ENCODE measurements at places on chromosomes 12 and 14. TPM values are rescaled to one million over a fixed set of nuclear protein-coding genes. Genes with fewer than 3 reads are reported as not detected.

The FSCB gene
- total RNA-seq = not detected

The FKBP3 gene
- 56.7 TPM for total RNA-seq

The GDF3 gene
- total RNA-seq = not detected

The OTX2 gene
- not detected for total RNA-seq

The C12orf60 gene
- total RNA-seq = 1.3 TPM

The SAMD4A gene
- total RNA-seq = 14.4 TPM

The KLRF1 gene
- total RNA-seq = not detected

The LRFN5 gene
- 2.9 TPM for total RNA-seq

The LPAR5 gene
- not detected for total RNA-seq

The NINJ2 gene
- 0.17 TPM for total RNA-seq

The MAX gene
- total RNA-seq = 28.2 TPM

The ZNF10 gene
- total RNA-seq = 2.1 TPM

The WNK1 gene
- total RNA-seq = 30.3 TPM

The LMO3 gene
- total RNA-seq = not detected

The GPR132 gene
- total RNA-seq = not detected

The MDGA2 gene
- under 0.01 TPM for total RNA-seq

The RFX4 gene
- not detected for total RNA-seq

The CIROP gene
- total RNA-seq = 0.45 TPM

The DNAJC22 gene
- 9.1 TPM for total RNA-seq

The TTC9 gene
- under 0.01 TPM for total RNA-seq

The CAPZA3 gene
- total RNA-seq = not detected

The TSHR gene
- total RNA-seq = not detected

The BAZ1A gene
- 23.7 TPM for total RNA-seq

The FOXN4 gene
- total RNA-seq = not detected

The GZMB gene
- not detected for total RNA-seq

The CLEC2B gene
- total RNA-seq = 2.5 TPM

The LTBP2 gene
- total RNA-seq = 16.2 TPM

The GUCY2C gene
- total RNA-seq = not detected

The ZNF268 gene
- 9.7 TPM for total RNA-seq

The SERPINA6 gene
- total RNA-seq = not detected

The TGM1 gene
- total RNA-seq = 1.2 TPM

The RNASE7 gene
- total RNA-seq = not detected

The PXMP2 gene
- 44.9 TPM for total RNA-seq

The BCL7A gene
- total RNA-seq = 6.1 TPM

The CYP27B1 gene
- total RNA-seq = 0.15 TPM

The NEUROD4 gene
- total RNA-seq = not detected

The P2RX2 gene
- total RNA-seq = not detected

The SLC7A7 gene
- 1.5 TPM for total RNA-seq

The KRT73 gene
- total RNA-seq = not detected

The CACNB3 gene
- total RNA-seq = 20.4 TPM

The TWF1 gene
- total RNA-seq = 146 TPM

The DPY19L2 gene
- total RNA-seq = 2.5 TPM

The ADAM21 gene
- total RNA-seq = under 0.01 TPM

All from bronchus fibroblast of lung (primary cell).